ENCODE measurements at places on chromosomes 12 and 14.
A peak's percentile ranks its signal among the peaks of the same experiment; 100 is the strongest.

DNA sequence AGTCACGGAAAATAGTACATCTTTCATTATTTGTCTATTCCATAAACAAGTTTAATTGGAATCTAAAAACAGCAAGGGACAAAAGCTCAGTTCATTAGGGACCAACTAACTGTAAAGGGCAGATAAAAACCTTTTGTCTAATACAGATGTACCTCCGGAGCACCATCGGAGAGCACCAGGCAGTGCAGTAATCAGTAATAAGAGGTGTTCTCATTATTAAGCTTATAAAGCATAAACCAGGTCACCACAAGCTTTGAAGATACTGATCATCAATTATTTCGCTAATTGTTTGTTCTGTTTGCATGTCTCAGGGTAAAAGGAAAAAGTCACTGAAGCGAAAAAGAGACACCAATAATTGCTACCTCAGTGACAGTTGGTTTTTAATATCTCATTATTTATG lies 207.3 kb upstream of the PRKD1 start:
- no peak for DNase-seq

DNA sequence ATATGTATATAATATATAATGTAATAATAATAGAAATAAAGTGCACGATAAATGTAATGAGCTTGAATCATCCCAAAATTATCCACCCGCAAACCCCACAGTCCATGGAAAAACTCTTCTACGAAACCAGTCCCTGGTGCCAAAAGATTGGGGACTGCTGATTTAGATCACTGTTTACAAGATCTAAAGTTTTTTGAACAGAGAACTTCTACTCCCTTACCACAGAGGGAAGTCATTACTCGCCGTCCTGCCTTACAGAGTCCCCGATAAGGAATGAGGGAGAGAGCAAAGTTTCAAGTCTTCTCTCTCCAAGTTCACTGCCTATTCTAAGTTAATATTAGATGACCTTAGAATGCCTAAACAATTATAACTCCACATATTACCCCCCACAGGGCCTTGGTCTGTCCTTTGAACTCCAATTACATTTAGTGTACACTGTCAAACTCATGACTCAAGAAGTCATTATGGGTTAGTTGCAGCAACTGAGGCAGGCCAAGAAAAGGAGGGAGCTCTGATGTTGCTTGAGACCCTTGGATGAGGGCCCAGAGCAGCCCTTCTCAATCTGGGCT lies 21.8 kb upstream of the DHRS4 start:
- no peak for DNase-seq

DNA sequence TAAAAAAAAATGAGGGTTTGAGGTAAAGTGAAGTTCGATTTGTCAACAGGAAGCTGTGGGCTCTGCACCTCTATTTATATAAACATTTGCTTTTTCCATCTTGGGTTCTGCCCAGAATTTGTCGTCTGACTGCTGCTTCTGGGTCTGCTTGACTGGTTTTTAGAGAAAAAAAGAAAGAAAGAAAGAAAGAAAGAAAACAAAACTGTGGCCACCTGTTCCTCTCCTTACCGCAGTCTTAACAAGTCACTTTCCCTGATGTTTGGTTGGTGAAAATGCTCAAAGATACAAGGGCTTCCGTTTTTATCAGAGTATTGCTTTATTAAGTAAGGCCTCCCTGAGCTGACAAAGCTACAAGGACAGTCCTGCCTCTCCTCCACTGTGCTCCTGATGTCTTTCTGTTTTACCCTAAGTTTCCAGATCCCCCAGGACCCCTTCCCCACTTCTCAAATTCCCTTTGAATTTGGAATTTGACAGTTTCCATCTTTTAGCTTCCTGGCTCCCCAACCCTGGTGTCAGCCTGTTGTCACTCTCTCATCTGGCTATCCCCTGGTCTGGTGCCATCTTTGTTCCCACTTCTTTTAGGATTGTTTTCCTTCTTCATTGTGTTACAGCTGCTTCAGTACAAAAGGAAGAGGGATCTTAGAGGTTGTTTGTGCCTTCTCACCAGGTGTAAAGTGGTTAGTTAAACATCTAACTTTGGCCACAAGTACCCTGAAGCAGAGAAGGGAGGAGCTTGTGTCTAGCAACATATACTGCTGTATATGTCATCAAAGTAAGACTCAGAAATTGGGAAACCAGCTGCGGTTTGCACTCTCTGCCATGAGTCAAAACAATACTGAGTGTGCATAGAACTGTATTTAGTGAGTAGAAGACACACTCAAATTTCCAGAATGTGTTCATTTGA lies 18.0 kb downstream of the MFAP5 start:
- DNase-seq = peak; percentile 15

GRCh38 chr14:50397390-50398188 lies 908 bp upstream of the CDKL1 start:
- no peak for DNase-seq

GRCh38 chr14:82811246-82811645 lies 1277.6 kb upstream of the SEL1L start:
- DNase-seq = no peak
